ENCODE measurements at places on chromosomes 3 and 15. TPM values are rescaled to one million over a fixed set of nuclear protein-coding genes. Genes with fewer than 3 reads are reported as not detected.

GRCh38 chr15:74316141-74316540 is 51.3 kb downstream of the CYP11A1 start:
- H3K27ac ChIP-seq: no peak overlapping the region
- DNase-seq: no peak
- H3K4me1 ChIP-seq: peaks cover 15% of the 10 kb centered on the region
- H3K36me3 ChIP-seq: no peaks in the 10 kb centered on the region
- H3K4me3 ChIP-seq: no peak overlapping the region

DNA sequence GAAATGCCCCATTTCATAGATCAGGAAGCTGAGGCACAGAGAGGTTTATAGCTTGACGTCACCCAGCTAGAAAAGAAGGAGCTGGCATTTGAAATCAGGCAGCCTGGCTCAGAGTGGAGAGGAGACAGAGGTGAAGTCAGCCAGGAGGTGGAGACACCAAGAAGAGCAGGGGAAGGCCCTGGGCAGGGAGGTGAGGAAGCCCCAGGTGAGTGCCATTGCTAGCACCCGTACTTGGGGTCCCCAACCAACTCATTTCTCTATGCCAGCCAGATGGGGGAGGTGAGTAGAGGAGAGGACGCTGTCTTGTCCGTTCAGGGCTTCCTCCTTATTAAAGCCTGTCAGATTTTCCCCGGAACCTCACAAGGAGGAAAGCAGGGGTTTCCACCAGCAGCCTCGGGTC is 149.6 kb upstream of the TLE3 start:
- no peaks in the 10 kb centered on the region for H3K27me3 ChIP-seq
- H3K4me3 ChIP-seq: no peak overlapping the region
- H3K36me3 ChIP-seq: no peaks in the 10 kb centered on the region
- no peak for DNase-seq
- H3K4me1 ChIP-seq: no peaks in the 10 kb centered on the region

GRCh38 chr15:56207092-56207491 is 36.6 kb downstream of the RFX7 start:
- H3K27ac ChIP-seq: no peak overlapping the region
- H3K27me3 ChIP-seq: no peaks in the 10 kb centered on the region
- no peak overlapping the region for H3K4me3 ChIP-seq
- H3K36me3 ChIP-seq: no peaks in the 10 kb centered on the region
- peaks cover 10% of the 10 kb centered on the region for H3K4me1 ChIP-seq

- H3K36me3 ChIP-seq: no peaks in the 10 kb centered on the region
- no peak overlapping the region for H3K4me3 ChIP-seq
- H3K27ac ChIP-seq: no peak overlapping the region
- no peaks in the 10 kb centered on the region for H3K27me3 ChIP-seq
- peaks cover 14% of the 10 kb centered on the region for H3K4me1 ChIP-seq
These were observed 270.5 kb upstream of the ADAMTS9 start for GRCh38 chr3:64958199-64958843.

The ERICH6 gene
- polyA plus RNA-seq: not detected

The WDR93 gene
- 0.10 TPM for polyA plus RNA-seq

The NEK10 gene
- polyA plus RNA-seq: 1.2 TPM

The ARHGAP31 gene
- 2.6 TPM for polyA plus RNA-seq

The AGBL1 gene
- polyA plus RNA-seq: not detected

Measured in stomach (tissue), 19 donors.